Motor neuron (in vitro differentiated cells): ENCODE measurements at places on chromosomes 7 and 10. TPM values are rescaled to one million over a fixed set of nuclear protein-coding genes. Genes with fewer than 3 reads are reported as not detected.

CDK1 gene
- total RNA-seq = 0.31 and 0.38 TPM in 2 replicates

ZNF800 gene
- 13.7 and 16.5 TPM in 2 replicates for total RNA-seq

ALKBH4 gene
- total RNA-seq = 11.3 and 13.0 TPM in 2 replicates

CCDC146 gene
- total RNA-seq = 32.3 and 32.5 TPM in 2 replicates

HDAC9 gene
- total RNA-seq = 32.5 and 32.7 TPM in 2 replicates

SPDYE2B gene
- total RNA-seq = 0.11 and 0.25 TPM in 2 replicates

MYL10 gene
- total RNA-seq = not detected in 2 replicates

GOLGA7B gene
- 0.91 and 1.0 TPM in 2 replicates for total RNA-seq

ENO4 gene
- 1.3 and 2.1 TPM in 2 replicates for total RNA-seq

KCNIP2 gene
- total RNA-seq = 5.0 and 7.0 TPM in 2 replicates

TSC22D4 gene
- 44.4 and 49.3 TPM in 2 replicates for total RNA-seq

NPY4R2 gene
- 0.14 TPM in 1 of 2 replicates, not detected in the other for total RNA-seq

GPR15LG gene
- total RNA-seq = not detected in 2 replicates

INHBA gene
- total RNA-seq = 2.0 and 2.7 TPM in 2 replicates

CHAT gene
- not detected in 2 replicates for total RNA-seq

PKD1L1 gene
- not detected in 2 replicates for total RNA-seq
